ENCODE measurements at places on chromosomes 16 and 17. TPM values are rescaled to one million over a fixed set of nuclear protein-coding genes. Genes with fewer than 3 reads are reported as not detected.

Gene AGRP
- not detected for total RNA-seq

Gene KCNG4
- not detected for total RNA-seq

Gene CD300LF
- not detected for total RNA-seq

Gene AANAT
- 0.29 TPM for total RNA-seq

Gene C17orf50
- total RNA-seq: 0.42 TPM

Gene RNF43
- 0.61 TPM for total RNA-seq

Gene PHAF1
- 24.5 TPM for total RNA-seq

Gene P2RX1
- not detected for total RNA-seq

Gene MT1A
- total RNA-seq: 12.1 TPM

Gene NUPR1
- 15.2 TPM for total RNA-seq

Gene ADGRG3
- total RNA-seq: 0.87 TPM

Gene OTOP2
- 0.06 TPM for total RNA-seq

Gene SETD1A
- total RNA-seq: 22.3 TPM

Gene CLEC19A
- total RNA-seq: not detected
